D721Med (cell line): ENCODE measurements at places on chromosomes 2 and 18.
A peak's percentile ranks its signal among the peaks of the same experiment; 100 is the strongest.

- no peak for DNase-seq
Observed at GRCh38 chr2:24831221-24832072, 38.2 kb downstream of the CENPO start.

GRCh38 chr2:148594216-148594615, 50.3 kb upstream of the EPC2 start:
- DNase-seq: no peak

- no peak for DNase-seq
Observed at GRCh38 chr2:184633726-184634125, 35.4 kb downstream of the ZNF804A start.

DNA sequence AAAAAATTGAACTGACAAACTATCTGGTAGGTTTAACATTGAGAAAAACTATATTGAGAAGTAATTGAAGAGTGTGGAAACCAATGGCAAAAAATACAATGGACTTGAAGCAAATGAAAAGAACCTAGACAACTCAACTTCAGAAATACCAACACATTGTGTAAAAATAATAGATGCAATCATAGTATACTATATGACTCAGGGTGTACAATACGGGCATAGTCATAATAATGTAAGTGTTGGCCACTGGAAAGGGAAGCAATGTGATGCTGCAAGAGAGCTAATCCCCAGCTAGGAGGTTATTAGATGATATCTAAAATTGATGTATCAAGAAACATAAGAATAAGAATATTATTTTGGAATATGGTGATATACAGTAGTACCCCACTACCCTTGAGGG, 45.3 kb downstream of the SMAD7 start:
- no peak for DNase-seq

GRCh38 chr2:48849770-48850169, 94.2 kb upstream of the LHCGR start:
- DNase-seq: no peak

DNA sequence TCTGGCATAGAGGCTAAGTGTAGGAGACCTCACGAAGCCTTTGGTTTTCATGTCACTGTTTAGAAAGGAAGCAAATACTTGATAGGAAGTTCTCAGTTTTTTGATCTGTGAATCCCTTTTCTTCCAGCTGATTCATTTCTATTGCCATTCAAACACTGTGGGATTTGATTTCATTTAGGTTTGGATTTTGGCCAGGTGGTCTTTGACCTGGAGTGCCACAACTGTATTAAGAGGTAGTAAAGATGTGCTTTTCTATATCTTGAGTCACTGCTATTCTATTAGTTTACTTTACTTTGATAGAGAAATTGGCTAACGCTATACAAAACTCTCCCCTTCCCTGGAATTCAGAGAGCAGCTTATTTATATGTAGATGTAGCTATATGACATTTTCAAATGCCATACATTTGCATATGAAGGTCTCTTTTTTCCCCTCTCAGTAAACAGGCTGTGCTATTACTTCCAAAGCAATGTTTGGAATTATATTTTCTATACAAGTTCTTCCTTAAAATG, 132.4 kb upstream of the CAVIN2 start:
- no peak for DNase-seq

DNA sequence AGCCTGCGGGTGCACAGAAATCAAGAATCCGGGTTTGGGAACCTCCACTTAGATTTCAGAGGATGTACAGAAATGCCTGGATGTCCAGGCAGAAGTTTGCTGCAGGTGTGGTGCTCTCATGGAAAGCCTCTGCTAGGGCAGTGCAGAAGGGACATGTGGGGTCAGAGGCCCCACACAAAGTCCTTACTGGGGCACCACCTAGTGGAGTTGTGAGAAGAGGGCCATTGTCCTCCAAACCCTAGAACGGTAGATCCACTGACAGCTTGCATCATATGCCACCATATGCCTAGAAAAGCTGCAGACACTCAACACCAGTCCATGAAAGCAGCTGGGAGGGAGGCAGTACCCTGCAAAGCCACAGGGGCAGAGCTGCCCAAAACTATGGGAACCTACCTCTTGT, 833.0 kb downstream of the TMEM182 start:
- DNase-seq: no peak

DNA sequence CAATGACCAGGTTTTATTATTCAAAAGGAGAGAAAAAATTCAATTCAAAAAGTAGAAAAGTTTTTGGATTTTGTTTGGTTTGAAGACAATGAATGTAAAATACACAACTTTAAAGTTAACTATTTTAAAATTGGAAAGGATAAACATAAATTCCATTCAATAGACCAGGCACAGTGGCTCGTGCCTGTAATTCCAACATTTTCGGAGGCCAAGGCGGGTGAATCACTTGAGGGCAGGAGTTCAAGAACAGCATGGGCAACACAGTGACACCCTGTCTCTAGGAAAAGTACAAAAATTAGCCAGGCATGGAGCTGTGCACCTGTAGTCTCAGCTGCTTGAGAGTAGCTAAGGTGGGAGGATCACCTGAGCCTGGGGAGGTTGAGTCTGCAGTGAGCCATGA, 54.7 kb downstream of the SCN9A start:
- DNase-seq: no peak

GRCh38 chr2:240170354-240170735, 29.9 kb upstream of the OTOS start:
- DNase-seq: no peak

DNA sequence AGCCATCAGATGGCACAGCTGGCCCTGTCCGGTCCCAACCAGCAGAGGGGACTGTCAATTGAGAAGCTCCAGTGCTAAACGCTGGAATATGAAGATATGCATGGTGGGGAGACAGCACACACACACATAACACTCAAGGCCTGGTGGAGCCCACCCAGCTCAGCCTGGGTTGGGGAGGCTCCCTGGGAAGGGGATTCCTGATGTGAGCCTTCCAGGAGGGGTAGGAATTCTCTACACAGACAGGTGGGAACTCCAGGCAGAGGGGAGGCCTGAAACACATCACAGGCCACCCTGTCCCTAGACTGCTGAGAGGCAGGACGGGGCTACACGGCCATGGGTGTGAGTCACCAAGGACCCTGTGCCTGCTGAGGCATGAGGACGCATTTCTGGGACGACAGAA, 49.4 kb upstream of the SH3RF3 start:
- DNase-seq: no peak

- no peak for DNase-seq
Observed at GRCh38 chr18:24543795-24544498, 83.5 kb downstream of the HRH4 start.

GRCh38 chr2:233079473-233079877, 19.3 kb downstream of the INPP5D start:
- DNase-seq: no peak

- no peak for DNase-seq
Observed at GRCh38 chr2:74659462-74659861, 5.4 kb downstream of the SEMA4F start.

DNA sequence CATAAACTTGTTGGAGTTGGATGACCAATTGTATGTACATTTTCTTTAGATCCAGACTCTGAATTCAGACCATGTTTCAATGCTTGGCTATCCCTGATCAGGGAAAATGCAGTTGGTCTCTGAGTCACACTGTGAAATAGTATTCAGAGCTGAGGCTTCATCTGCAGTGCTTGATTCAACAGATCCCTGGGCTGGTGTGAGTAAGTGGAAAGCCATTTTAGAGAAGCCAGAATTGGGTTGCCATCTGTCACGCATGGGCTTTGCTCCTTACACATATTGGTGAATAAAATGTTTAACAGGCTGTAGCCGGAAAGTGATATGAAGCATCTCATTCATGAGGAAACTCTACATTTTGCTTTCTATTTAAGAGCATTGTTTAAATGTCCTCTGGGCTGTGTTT, 50.0 kb upstream of the ACYP2 start:
- no peak for DNase-seq

DNA sequence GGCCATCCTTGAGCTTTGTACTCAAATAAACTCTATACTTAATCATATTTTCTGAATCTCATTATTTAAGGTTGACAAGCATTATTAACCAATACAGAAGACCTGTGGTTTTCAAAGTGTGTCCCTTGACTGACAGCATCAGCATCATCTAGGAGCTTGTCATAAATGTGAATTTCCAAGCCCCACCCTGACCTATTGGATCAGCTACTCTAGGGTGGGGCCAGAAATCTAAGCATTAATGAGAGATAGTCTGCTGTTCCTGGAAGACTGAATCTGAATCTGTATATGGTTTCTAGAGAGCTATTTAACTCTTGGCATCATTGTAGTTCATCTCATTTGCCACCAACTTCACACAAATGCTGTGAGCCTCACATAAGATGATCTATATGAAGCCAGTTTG, 86.6 kb downstream of the CD8B2 start:
- DNase-seq: no peak

DNA sequence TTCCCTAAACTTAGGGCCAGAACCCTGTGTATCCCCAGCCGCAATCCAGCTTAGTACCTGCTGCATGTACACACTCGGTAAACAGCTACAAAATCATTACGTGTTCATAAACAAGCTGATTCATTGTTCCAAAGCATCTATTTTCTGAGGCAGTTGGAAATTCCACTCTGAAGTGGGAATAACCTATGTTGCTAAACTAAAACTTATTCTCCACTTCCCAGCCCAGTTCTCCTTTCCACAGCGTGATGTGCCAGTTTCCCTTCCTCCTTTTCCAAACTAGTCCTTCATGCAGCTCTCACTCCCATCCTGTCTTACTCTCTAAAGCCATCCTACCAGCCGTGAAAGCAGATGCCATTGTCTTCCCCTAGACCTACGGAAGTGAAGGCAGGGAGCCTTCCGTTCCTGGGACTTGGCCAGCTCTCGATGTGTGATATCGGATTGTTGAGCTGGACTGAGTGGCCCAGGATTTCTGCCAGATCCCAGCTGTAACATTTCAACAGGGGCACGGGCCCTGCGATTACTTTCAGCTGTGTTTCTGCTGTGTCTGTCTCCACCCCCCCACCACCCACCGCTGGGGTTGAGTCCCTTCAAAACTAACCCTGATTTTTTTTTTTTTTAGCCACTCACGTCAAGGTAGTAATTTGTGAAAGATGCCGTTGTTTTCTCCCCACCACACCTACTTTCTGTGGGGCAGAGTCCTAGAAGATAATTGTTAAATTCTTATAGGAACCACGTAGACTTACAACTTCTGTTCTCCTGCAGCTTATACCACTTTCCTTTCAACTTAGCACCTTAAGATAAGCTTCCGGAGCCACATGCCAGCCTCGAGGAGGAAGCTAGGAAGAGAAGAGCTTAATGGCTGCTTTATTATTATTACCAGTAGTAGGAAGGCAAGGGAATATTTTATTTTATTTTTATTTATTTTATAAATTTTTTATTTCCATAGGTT, 100.9 kb downstream of the CRIM1 start:
- DNase-seq: no peak

DNA sequence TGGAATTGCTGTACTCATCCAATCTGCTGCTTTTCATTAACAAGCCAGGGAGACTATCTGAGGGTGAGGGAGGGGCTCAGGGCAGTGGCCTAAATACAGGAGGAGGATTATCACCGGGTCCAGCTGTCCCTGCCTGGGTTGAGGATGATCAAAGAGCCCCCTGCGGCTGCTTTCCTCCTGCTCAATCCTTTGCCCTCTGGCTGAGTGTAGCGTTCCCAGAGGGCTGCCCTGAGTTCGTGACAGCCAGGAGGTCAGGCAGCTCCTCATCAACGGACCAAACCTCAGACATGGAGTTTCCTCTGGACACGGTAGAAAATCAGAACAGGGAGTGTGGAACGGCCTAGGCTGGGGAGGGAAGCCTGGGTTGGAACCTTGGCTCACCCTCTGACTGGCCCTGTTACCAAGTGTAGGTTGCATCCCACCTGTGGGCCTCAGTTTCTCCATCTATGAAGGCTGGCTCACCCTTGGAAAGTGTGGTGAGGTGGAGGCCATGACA, 23.5 kb downstream of the CIB4 start:
- peak; percentile 93 for DNase-seq

DNA sequence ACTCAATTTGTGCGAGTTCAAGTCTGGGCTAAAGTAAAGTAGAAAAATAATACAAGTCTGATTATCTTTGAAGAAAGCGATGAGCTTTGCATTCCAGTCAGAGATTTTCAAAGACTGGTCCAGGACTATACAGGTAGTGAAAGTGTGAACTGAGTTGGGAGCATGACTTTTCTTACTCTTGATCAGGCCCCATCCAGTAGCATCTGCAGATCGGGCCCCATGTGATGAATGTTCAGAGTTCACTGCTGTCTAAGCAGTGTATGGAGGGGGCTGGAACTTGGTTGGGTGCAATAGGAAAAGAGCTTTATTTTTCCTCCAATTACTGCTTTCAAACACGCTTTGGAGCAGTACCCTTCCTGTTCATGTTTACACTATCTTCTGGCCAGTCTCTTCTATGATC, 747.4 kb upstream of the ID2 start:
- DNase-seq: no peak

DNA sequence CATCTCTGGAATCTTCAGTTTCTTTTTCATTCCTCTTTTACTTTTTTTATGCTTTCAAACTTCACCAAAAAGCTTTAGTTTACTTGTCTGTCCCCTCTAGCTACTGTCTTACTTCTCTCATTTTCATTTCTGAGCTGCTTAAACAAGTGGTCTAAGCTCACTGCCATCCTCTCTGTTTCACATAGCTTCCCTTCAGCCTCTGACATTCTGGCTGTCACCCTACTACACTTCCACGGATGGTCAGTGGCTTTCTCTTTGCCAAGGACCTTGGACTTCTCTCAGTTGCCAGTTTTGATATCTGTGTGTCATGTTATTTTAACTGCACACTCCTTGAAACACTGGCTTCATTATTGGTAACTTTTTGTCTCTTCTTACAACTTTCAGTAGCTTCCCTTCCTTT, 176.1 kb downstream of the IKZF2 start:
- no peak for DNase-seq

DNA sequence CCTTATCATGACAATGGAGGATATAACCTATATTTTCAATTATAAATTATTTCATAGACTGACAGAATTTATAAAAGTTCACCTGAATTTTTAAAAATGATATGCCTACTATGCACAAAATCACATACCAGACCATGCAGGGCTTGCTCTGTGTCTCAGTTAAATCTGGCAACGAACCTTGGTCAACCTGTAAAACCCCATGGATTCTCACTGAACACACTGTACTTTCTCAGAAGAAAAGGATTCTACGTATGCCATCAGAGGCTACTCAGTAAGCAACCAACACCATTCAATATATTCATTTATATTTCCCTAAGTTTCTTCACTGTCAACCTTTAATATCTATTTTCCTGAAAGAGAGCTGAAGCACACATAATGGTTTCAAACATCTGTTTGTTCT, 52.4 kb downstream of the NRXN1 start:
- no peak for DNase-seq
